Thoracic aorta (tissue), 2 donors: ENCODE measurements at places on chromosomes 6 and 20. TPM values are rescaled to one million over a fixed set of nuclear protein-coding genes. Genes with fewer than 3 reads are reported as not detected.
A peak's percentile ranks its signal among the peaks of the same experiment; 100 is the strongest.

The AK9 gene
- total RNA-seq: 12.8 TPM

DNA sequence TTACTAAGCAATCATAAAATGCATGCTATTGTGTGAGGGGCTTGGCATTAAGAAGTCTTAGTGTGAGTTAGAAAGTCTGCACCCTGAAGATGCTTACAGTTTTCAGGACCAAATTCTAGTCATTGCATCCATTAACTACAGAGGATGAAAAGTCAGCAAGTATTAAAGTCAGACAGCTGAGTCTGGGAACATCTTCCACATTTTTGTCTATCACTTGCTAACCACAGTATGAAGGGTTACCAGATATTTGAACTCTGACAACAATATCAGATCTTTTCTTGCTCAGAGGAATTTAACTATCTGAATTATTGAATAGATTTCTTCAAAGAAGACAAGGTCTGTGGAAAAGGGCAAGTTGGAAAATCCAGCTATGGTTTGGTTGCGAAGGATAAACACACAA, 264.4 kb downstream of the BTBD9 start:
- no peaks in the 10 kb centered on the region for H3K27me3 ChIP-seq
- no peaks in the 10 kb centered on the region for H3K36me3 ChIP-seq
- no peaks in the 10 kb centered on the region for H3K4me1 ChIP-seq
- no peak overlapping the region for H3K27ac ChIP-seq
- no peak overlapping the region for H3K4me3 ChIP-seq

- no peak for DNase-seq
- H3K36me3 ChIP-seq: no peaks in the 10 kb centered on the region
- no peaks in the 10 kb centered on the region for H3K27me3 ChIP-seq
These were observed 146.7 kb downstream of the PLCB4 start for GRCh38 chr20:9215539-9215938.

The FOXA2 gene
- 0.49 TPM for total RNA-seq

GRCh38 chr6:143258945-143259344, 191.6 kb downstream of the ADAT2 start:
- no peaks in the 10 kb centered on the region for H3K27me3 ChIP-seq
- H3K4me3 ChIP-seq: no peak overlapping the region
- no peaks in the 10 kb centered on the region for H3K4me1 ChIP-seq

DNA sequence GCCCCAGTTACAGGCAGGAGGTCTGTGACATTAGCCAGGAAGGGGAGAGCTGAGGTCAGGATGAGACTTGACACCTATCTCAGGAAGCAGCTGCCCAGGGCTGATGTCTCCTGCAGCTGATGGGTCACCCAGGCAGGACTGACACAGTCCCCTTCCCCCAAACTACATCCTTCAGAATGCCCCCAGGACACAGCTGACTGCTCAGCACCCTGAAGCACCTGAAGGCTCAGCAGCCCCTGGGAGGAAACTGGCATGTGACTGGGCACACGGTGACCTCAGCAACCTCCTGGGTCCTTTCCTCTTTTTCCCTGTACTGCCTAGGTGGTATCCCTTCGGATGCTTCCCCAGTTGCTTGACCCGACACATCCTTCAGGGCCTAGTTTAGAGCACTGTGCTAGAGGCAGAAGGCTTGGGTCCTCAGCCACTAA, 1.9 kb downstream of the SDC4 start:
- no peaks in the 10 kb centered on the region for H3K27me3 ChIP-seq
- H3K4me3 ChIP-seq: peak overlapping the region; percentile 85
- no peaks in the 10 kb centered on the region for H3K36me3 ChIP-seq
- H3K4me1 ChIP-seq: peaks cover 47% of the 10 kb centered on the region
- DNase-seq: no peak

DNA sequence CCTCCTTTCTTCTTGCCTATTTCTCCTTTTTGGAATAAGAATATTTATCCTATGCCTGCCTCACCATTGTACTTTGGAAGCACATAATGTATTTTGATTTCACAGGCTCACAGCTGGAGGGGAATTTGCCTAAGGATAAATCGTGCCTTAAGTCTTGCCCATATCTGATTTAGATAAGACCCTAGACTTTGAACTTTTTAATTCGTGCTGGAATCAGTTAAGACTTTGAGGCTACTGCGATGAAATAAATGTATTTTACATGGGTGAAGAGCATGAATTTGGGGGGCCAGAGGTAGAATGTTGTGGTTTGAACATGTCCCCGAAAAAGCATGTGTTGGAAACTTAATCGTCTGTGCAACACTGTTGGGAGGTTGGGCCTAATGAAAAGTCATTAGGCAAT, 648.8 kb downstream of the EPHA7 start:
- no peaks in the 10 kb centered on the region for H3K36me3 ChIP-seq
- no peaks in the 10 kb centered on the region for H3K27me3 ChIP-seq
- no peaks in the 10 kb centered on the region for H3K4me1 ChIP-seq
- H3K27ac ChIP-seq: no peak overlapping the region
- DNase-seq: no peak
